ENCODE measurements at places on chromosomes 2 and 18. TPM values are rescaled to one million over a fixed set of nuclear protein-coding genes. Genes with fewer than 3 reads are reported as not detected.

Gene DNMT3A
- 24.0 TPM for total RNA-seq

Gene ELOA2
- not detected for total RNA-seq

- H3K4me3 ChIP-seq: peak overlapping the region; percentile 55
- no peak for DNase-seq
- H3K27me3 ChIP-seq: no peaks in the 10 kb centered on the region
- H3K27ac ChIP-seq: peak overlapping the region; percentile 92
- no peaks in the 10 kb centered on the region for H3K36me3 ChIP-seq
Measured at GRCh38 chr18:33578518-33579348, 714 bp downstream of the ASXL3 start.

DNA sequence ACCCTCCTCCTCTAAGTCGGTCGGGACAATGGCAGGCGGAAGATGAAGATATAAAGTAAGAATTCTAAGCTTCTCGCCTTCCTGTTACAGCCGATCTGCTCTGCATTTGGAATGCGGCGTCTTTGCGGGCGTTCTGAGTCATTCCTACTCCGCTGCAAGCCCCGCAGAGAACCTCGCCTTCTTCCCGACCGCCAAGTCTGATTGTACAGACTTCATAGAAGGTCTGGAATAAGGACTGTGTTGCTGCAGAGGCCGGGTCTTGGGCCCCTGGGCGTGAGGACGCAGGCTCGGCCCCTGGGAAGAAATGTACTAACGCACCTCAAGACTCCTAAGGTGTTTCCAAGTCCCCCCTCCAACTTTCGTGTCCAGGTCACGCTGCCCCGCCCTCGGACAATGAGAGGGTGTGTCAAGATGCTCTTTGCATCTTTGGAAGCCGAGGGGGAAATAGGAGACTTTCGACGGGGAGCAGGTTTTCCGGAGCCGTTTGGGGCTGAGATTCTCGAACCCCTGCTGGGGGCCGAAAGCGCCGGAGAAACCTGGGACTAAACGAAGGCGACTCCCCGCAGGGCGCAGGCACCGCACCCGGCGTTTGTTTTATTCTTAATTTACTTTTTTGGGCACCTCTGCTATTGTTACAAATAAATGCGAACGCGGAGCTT is 12.7 kb upstream of the PAX3 start:
- no peaks in the 10 kb centered on the region for H3K36me3 ChIP-seq
- no peak overlapping the region for H3K27ac ChIP-seq
- H3K4me3 ChIP-seq: no peak overlapping the region
- DNase-seq: no peak

DNA sequence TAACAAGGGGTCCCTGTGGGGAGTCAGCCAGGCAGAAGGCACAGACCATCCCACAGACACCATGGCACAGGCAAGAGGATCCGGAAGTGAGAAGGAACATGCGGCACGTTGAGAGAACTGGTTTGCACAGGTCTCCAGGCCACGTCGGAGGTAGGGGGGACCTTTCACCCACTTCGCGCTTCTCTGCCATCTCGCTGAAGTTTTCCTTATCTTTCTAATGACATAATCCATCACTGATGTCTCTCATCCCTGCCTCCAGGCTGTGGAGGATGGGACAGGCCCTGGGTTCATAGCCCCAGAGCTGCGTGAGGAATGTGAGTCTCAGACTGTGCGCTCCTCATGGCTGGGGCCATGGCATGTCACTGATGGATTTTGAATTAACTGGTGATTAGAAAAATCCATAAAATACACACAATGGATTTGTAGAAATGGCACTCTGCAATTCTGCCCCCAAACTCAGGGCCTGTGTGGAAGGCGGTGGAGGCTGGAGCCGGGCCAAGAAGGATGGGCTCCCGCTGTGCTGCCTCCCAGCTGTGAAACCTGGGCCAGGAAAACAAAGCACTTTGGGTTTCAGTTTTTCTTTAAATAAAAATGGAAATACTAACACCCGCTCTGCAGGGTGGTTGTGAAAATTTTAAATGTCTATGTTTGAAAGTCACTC is 113.3 kb upstream of the ALKAL2 start:
- H3K27me3 ChIP-seq: no peaks in the 10 kb centered on the region
- no peaks in the 10 kb centered on the region for H3K4me1 ChIP-seq
- no peak overlapping the region for H3K27ac ChIP-seq
- no peaks in the 10 kb centered on the region for H3K36me3 ChIP-seq
- no peak overlapping the region for H3K4me3 ChIP-seq

DNA sequence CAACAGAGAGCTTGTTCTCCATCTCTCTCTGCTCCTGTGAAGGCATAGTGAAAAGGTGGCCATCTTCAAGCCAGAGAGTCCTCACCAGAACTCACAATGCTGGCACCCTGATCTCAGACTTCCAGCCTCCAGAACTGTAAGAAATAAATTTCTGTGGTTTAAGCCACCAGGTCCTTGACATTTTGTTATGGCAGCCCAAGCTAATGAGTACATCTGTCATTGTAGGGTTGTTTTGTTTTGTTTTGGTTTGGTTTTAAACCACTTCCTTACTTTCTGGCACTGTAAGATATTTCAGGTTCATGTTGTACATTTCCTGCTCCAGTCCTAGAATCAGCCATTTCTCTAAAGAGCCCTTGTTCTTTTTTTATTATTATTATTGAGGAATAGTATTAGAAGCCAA is 171.2 kb downstream of the CPS1 start:
- no peaks in the 10 kb centered on the region for H3K4me1 ChIP-seq
- no peak for DNase-seq
- H3K4me3 ChIP-seq: no peak overlapping the region
- H3K36me3 ChIP-seq: no peaks in the 10 kb centered on the region
- no peaks in the 10 kb centered on the region for H3K27me3 ChIP-seq
- H3K27ac ChIP-seq: no peak overlapping the region

- peak overlapping the region; percentile 16 for H3K4me3 ChIP-seq
- no peaks in the 10 kb centered on the region for H3K36me3 ChIP-seq
- no peak overlapping the region for H3K27ac ChIP-seq
Measured at GRCh38 chr2:176157499-176158185, 535 bp downstream of the HOXD3 start.

GRCh38 chr2:176650104-176650837 is 381.0 kb downstream of the MTX2 start:
- H3K36me3 ChIP-seq: no peaks in the 10 kb centered on the region
- no peaks in the 10 kb centered on the region for H3K27me3 ChIP-seq
- no peak for DNase-seq
- H3K4me1 ChIP-seq: peaks cover 6% of the 10 kb centered on the region
- no peak overlapping the region for H3K4me3 ChIP-seq

Measured in tibial nerve (tissue), 4 donors.